ENCODE measurements at places on chromosomes 3 and 15. TPM values are rescaled to one million over a fixed set of nuclear protein-coding genes. Genes with fewer than 3 reads are reported as not detected.

DNA sequence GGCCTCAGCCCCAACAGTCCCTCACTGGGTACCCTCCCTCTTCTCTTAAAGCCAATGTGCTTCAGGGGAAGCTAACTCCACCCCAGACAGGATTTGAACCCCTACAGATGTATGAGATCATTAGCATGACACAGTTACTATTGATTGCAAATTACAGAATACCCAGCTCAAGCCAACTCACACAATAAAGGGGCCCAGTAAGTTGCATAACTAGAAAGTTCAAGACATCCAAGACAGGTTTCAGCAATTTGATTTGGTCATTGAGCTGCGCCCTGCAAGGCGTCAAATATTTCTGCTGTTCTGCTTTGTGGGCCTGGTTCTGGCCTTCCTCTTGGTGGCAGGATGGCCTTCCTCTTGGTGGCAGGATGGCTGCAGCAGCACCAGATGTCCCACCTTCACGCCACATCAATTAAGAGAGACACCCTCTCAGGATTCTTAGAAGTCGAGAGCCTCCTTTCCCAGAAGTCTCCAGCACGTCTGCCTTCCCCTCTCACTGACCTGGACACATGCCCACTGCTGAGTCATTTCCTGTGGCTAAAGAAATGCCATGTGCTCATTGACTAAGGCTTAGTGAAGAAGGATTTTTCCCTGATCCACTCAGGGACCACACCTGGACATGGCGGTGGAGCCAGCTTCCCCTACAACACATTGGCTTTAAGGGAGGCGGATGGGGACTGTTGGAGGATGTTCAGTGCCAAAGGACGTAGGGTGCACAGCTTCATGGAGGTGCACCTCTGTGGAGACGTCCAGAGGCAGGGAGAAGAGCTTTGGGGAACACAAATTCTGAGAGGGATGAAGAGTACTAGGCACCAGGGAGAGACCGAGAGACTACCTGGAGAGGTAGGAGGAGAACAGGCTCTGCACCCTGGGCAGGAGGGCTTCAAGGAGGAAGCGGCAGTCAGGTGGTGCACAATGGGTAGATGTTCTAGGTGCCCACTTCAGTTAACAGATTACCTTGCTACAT lies 49.1 kb downstream of the DNASE1L3 start:
- DNase-seq = no peak

DNA sequence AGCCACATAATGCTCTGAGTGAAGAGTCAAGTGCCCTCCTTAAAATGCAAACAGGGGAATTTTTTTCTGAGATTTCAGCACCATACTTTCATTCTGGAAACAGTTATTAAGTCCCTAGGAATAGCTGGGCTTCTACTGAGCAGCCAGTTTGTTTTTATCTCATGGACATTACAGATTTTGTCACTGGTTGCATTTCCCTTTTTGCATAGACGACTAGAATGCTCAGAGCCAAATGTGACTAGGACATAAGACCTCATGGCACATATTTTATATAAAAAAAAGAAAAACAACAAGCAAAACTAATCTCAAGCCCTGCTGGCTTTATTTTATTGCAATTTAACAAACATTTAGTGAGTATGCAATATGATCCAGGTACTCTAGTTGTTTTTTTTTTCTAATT lies 112.7 kb upstream of the NANOGP8 start:
- no peak for DNase-seq

DNA sequence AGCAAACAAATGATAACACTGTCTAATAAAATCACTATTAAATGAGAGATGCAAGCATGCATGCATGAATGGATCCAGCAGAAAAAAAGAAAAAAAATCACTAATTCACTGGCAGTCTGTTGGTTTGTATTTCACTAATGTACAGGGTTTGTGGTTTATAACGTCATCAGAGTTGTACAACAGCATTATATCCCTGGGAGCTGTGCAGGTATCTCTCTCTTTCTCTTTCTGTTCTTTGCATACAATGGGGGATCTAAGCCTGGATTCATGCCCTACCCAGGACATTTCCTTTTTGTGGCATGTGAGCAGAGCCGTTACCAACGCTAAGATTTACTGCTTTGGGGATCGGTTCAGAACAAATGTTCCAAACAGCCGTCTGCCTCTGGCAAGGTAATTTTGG lies 229.5 kb downstream of the SOX2 start:
- DNase-seq = no peak

DNA sequence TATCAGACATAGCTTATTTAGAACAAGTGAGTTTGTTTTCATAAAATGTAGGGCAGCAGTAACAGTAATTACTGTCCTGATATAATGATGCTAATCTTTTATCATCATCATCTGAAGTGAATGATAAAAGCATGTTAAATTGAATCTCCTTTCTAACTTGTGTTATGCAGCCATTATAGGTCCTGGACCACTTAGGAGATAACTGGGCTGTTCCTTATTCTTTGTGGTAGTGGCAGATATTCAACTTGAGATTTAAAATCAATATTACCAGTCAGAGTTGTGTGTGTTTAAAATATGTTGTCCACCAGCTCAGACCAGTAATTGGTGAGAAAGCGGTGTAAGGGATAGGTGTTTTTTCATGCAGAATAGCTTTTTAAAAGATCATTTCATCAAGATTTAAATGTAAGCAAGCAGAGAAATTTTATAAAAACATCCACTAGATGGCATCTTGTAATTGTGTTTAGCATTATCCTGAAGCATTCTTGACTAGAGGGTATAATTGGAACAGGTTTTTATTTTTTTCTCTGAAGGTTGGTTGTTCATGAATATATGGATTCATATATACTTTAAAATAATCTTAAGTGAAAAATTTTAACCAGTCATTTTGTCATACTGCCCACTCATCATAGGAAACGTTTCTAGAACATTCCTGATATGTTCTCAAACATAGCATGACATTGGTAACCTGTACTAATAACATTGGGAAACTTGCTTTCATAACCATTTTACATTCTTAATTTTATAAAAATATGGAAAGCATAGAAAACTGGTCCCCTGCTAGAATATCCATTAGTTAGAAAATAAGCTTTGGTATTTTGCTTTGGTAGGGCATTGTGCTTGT lies 153.9 kb downstream of the BBX start:
- DNase-seq = no peak

Gene TMCC1
- total RNA-seq = 21.1 TPM

GRCh38 chr3:55476515-55476914 lies 10.6 kb downstream of the WNT5A start:
- DNase-seq = no peak

GRCh38 chr3:158094235-158095110 lies 11.7 kb downstream of the SHOX2 start:
- DNase-seq = no peak

All from GM12878 (cell line).